ENCODE measurements at places on chromosomes 2 and 18.

DNA sequence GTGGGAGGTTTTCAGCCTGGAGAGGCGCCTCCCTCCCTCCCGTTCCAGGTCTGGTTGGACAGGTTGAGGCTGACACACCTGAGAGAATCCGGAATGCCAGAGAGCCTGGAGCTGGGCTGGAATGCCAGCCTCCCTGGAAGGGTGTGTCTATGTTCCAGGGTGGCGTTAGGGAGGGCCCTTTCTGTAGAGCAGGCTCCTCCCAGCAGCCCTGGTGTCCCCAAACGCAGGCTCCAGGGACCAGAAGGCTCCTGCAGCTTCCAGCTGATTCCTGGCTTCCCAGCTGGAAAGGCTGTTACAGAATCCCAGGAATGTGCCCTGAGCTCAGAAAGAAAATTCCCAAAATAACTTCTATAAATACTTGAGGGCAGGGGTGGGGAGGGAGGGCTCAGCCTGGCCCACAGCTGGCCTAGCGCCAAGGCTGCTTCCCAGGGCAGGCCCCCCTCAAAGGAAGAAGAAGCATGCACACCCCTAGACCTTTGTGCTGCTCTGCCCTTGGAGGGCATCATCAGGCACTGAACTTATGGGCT lies 85.4 kb downstream of the STPG4 start:
- no peak for DNase-seq

GRCh38 chr2:18625563-18625962 lies 36.2 kb upstream of the NT5C1B start:
- DNase-seq: no peak

- DNase-seq: no peak
These were observed 24.1 kb upstream of the ANXA4 start for GRCh38 chr2:69717861-69718273.

- DNase-seq: no peak
These were observed 10.6 kb downstream of the PTPRM start for GRCh38 chr18:7577706-7578105.

- no peak for DNase-seq
These were observed 111.9 kb upstream of the SYT4 start for GRCh38 chr18:43389163-43389562.

GRCh38 chr2:135952891-135953290 lies 32.5 kb downstream of the DARS1 start:
- no peak for DNase-seq

DNA sequence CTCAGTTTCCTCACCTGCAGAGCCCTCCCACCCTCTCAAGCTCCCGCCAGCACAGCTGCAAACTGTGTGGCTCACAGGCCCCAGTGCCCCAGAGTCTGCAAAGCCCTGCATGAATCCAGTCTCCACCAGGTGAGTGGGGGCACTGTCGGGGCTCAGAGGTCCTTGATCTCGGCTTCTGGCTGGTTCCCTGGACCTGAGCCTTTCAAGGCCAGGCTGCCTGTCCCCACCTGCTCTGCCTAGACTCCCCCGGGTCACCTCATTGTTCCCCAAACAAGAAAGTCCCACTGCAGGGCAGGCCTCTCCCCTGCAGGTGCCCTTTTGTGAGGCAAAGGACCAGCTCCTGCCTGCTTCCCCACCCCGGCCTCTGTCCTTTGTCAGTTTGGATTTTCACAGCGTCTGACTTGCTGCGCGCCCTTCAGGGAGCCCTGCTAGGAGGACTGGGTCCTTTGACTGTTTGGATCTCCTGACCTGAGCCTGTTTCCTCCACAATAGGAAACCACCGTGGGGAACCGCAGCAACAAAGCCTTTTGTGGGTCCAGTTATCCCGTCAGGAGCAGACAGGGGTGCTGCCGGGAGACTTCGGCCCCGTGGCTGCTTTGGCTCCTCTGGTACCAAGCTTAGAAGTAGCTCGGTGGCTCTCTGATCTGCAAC lies 200.5 kb upstream of the HDAC4 start:
- DNase-seq: no peak

DNA sequence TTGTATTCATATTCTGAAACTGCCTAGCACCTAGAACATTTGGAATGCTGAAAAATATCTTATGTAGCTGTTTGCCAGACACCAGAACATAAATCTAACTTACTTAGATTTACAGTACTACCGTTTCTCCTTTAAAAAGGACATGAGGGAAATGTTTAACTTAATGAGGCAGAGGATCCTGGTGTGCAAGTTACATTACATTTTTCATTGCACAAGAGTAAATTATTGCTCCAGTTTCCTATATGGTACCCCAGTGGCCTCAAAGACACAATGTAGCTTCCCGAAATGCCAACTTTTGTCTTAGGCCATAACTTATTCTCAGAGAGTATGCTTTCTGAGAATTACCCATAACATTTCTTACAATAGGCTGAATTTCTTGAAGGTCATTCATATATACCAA lies 105.5 kb upstream of the DTNA start:
- DNase-seq: no peak

GRCh38 chr2:217801711-217802110 lies 201.1 kb downstream of the TNS1 start:
- DNase-seq: no peak

GRCh38 chr2:24819442-24820174 lies 26.4 kb downstream of the CENPO start:
- DNase-seq: no peak

GRCh38 chr2:7852546-7852945 lies 829.3 kb upstream of the ID2 start:
- DNase-seq: no peak

DNA sequence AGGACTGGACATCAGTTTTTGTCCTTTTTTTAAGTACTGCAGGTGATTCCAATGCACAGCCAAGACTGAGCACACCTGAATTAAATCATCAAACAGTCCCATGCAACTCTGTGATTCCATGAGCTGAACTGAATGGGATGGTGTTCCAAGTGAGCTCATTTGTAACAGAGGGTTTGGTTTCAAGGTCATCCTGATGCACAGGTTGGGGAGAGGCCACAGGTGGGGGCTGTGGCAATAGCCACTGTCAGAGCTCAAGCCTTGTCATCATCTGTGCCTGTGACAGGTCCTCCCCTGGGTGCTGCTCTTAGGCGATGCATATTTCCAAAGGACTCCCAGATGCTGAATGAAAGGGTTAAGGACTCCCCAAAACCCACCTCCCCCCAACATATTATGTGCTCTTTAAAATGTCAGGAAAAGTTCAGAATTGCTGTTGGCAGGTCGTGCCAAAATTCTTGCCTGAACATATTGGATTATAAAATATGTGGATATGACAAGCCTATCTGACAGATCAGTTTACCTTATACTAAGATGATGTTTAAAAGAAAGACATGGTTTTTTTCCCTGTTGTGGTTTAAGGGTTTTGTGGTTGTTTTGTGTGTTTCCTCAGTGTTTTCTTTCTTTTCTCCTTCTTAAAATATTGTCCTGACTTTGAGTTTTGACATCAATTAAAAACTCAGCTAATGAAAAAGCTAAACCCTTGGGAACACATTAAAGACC lies 263.5 kb upstream of the SIX2 start:
- no peak for DNase-seq

GRCh38 chr18:70523035-70523791 lies 234.4 kb downstream of the SOCS6 start:
- DNase-seq: no peak

DNA sequence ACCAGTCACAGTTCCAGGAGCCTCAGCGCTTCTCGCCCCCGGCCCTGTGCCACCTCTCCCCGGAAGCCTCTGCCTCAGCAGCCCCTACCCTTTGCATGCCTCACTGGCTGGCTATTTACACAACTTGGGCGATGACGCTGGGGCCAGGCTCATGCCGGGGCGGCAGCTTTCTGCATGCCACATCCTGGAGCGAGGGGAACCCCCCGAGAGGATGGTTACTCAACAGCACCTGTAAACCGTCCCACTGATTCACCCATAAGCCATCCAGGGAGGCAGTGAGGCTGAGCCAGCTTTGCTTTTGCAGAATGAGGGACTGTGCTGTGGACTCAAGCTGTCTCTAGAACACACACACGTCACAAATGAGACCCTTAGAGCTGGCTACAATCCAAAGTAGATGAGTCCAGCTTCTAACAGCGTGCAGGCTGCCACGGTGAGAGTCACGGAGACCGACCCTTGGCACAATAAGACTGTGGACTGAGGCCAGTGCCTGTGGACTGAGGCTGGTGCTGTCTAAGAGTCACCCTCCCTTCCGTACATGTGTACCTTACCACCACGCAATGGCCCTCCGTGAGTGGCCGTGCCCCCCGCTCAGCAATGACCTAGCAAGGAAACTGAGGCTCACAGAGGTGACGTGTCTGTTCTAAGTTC lies 45.6 kb upstream of the ODC1 start:
- DNase-seq: peak; percentile 74

- no peak for DNase-seq
These were observed 1120.8 kb upstream of the TMEFF2 start for GRCh38 chr2:193315428-193316091.

DNA sequence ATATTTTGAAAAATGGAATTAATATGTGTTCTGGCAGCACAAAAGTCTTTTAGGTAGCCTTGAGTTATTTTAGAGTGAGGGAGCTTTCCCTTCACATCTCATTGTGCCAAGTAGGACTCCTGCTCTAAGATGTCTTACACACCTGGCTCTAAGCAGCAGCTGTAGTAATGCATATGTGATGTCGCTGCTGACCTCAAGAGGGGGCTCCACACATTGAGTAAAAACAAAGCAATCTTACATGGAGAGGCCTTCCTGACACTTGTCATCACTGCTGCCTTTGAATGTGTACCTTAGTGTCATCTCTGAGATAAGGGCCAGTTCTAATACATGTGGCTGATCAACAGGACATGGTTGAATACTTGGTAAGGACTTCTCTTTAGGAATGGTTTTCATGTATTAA lies 75.8 kb downstream of the ACTR3 start:
- DNase-seq: no peak

DNA sequence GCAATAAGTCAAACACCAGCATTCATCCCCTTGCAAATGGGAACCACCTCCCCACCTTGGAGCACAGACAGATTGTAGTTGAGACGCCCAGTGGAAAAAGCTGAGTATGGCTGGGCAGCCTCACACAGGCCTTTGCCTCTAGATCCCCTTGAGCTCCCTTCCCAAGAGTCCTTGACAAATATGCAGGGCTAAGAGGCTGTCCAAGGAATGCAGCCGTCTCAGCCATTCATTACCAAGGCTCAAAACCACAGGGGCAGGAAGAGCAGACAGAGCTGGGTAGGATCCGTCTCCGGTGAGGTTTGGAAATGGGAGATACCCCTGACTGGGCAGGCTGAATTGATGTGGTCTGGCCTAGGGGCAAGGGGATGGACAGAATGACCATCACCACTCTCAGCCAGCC lies 557.1 kb downstream of the TNS1 start:
- no peak for DNase-seq

DNA sequence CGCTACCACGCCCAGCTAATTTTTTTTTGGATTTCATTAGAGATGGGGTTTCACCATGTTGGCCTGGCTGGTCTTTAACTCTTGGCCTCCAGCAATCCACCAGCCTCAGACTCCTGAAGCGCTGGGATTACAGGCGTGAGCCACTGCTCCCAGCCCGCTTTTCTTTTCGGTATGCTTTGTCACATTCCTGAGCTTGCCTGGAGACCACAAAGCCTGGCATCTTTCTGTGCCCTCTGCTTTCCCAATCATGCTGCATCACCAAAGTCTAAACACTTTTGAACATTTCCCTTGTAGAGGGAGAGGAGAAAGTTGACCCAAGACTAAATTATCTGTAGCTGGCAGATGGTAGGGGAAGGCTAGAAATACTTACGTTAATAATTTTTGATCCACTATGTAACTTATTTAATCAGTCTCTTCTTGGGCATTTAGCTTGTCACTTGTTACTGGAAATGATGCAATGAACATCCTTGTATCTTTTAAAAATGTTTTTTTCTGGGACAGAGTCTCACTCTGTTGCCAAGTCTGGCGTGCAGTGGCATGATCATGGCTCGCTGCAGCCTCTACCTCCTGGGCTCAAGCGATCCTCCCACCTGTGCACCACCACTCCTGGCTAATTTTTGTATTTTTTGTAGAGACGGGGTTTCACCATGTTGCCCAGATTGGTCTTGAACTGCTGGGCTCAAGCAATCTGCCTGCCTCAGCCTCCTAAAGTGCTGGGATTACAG lies 2.7 kb upstream of the NPC1 start:
- DNase-seq: no peak

DNA sequence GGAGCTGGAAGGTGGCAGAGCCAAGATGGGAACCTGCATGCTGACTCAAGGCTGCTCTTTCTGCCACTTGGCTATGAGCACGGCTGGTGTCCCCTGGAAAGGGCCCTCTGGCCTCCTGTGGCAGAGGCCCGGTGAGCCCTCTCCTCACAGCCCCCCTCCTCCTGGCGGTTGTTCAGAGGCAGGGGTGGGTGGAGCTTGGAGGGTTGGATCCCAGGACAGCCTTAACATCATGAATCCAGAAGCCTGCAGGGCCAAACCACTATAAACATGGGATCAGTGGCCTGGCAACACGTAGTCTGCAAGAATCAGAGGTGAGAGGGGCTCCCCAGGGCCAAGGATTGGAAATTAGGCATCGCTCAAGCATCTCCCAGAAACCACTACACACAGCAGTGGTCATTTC lies 48.5 kb upstream of the LOXHD1 start:
- DNase-seq: no peak

DNA sequence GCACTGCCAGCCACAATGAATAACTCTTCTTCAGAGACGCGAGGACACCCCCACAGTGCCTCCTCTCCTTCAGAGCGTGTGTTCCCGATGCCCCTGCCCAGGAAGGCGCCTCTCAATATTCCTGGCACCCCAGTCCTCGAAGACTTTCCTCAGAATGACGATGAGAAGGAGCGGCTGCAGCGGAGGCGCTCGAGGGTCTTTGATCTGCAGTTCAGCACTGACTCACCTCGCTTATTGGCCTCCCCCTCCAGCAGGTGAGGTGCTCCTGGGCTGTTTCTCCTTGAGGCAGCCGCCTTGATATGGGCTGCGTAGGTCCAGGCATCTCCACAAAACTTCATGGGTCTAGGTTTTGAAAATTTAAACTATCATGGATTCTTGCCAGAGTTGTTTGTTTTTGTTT lies 6.1 kb downstream of the NCAPH start:
- DNase-seq: no peak

DNA sequence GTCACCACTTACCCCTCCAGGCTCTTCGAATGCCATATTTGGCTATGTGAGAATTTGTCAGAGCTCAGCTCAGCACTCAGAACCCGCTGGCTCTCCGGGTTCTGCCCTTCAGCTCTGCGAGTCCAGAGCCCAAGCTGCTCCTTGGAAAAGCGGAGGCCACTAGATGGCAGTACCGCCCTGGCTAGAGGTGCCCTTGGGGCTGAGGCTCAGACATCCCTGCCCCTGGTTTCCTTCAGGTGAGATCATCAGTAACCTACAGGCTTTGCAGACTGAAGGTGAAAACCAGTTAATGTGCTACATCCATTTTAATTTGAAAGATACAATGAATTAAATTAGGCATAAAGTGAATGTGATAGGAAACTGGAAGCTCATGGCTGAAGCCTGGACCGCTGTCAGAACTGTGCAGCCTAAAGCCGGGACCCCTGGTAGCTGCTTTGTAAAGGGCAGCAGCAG lies 285.6 kb downstream of the AGAP1 start:
- DNase-seq: no peak

Data from activated CD4-positive, CD25-positive, alpha-beta regulatory T cell (primary cell).